ENCODE measurements at places on chromosomes 16 and 17. TPM values are rescaled to one million over a fixed set of nuclear protein-coding genes. Genes with fewer than 3 reads are reported as not detected.

GRCh38 chr17:613725-614124, 100.9 kb downstream of the VPS53 start:
- DNase-seq, result no peak

DNA sequence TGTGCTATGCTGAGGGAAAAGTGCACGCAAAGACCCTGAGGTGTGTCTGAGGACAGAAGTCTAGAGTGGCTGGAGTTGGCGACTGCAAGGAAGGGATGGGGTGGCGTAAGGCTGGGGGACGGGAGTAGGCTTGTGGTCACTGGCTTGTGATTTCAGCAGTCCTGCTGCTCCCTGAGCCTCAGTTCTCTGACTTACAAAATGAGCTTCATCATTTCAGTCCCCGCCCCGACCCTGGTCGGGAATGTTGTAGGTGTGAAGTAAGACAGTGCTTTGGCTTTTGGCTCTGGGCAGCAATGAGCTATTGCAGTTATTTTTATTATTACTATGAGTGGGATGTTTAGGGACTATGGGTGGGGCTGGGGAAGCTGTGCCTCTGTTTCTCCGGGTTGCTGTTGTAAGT, 8.6 kb downstream of the ADGRG1 start:
- DNase-seq, result no peak

DNA sequence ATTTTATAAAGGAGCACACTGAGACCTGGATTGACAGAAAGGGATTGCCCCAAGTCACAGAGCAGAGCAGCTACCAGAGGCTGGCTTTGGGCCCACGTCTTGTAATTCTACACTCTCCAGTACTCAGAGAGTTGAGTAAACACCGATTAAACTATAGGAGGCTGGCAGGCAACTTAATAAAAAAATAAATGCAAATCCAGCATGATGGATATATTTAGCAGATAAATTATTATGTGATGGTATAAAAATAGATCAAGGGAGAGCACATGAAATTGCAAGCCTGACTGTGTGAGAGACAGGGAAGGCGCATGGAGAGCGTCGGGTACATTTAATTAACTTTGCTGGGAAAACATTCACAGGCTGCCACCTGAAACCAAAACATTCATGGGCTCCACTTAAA, 87.7 kb upstream of the CCL2 start:
- no peak for DNase-seq

DNA sequence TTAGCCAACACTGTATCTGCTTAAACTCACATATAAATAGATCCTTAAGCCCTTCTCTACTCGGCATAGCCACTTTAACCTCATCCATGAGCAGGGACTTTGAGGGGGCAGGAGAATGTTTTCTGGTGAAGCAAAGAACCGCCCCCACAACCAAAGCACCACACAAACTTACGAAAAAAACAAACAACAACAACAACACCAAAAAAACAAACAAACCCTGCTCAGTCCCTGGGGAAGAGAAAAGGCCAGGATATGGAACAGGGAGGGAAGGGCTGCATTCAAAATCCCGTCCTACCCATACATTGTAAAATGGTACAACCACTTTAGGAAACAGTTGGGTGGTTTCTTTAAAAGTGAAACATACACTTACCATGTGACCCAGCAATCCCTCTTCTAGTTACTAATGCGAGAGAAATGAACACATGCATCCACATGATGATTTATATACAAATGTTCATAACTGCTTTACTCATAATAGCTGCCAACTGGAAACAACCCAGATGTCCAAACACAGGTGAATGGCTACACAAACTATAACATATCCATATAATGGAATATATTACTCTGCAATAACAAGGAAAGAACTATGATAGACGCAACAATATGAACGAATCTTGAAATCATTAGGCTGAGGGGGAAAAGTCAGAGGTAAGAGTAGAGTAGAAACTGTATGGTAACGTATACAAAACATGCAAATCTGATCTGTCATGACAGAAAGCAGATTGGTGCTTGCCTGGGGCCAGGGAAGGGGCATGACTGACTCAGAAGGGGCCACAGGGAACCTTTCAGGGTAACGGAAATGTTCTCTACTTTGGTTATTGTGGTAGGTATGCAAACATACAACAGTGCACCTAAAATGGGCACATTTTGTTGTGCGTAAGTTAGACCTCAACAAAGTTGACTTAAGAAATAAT, 37.7 kb upstream of the TOB1 start:
- DNase-seq, result peak; percentile 54

DNA sequence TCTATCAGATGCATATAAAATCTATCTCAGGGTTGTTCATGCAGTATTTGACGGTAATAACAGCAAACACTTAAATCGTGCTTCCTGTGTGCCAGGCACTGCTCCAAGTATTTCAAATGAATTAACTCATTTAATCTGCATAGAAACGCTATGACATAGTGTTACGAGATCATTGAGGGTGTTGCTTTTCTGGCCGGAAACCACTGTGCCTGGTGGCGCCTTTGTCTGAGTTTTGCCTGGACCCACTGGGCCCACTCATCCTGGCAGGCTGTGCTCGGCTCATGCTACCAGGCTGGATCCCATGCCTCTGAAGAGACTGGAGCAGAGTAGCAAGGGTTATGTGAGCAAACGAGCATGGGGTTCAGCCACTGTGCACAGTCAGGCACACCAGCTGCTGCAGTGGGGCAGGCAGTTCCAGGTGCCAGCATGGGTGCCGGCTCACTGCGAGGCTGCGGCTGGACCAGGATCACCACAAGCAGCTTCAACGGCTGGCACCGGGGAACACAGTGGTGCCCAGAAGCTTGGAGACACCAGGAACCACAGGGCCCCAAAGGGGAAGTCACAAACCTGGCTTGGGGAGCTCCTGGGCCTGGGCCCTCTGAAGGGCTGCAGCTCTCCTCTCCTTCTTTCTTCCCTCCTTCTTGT, 45.9 kb upstream of the CLEC19A start:
- DNase-seq, result no peak

KANSL1 gene
- total RNA-seq, result 99.8 TPM

DNA sequence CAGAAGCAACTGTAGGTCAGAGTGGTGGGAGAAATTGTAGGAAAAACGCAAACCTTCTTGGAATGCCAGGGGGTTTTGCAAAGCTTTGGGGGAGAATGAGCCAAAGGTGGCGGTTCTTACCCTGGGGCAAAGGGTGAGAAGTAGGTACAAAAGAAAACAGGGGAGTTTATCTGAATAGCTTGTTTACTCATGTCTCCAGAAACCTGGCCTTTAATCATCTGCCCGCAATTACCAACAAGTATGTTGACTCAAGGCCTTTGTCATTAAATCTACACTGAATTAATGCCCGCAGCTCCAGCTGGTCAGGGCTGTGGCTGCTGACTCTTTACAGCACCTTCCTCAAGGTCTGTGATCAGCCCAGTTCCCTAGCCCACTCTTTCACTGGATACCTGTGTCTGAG, 320.1 kb downstream of the CBLN1 start:
- DNase-seq, result peak; percentile 26

- DNase-seq, result no peak
Measured at GRCh38 chr17:2406271-2406902, 5.5 kb upstream of the MNT start.

DNA sequence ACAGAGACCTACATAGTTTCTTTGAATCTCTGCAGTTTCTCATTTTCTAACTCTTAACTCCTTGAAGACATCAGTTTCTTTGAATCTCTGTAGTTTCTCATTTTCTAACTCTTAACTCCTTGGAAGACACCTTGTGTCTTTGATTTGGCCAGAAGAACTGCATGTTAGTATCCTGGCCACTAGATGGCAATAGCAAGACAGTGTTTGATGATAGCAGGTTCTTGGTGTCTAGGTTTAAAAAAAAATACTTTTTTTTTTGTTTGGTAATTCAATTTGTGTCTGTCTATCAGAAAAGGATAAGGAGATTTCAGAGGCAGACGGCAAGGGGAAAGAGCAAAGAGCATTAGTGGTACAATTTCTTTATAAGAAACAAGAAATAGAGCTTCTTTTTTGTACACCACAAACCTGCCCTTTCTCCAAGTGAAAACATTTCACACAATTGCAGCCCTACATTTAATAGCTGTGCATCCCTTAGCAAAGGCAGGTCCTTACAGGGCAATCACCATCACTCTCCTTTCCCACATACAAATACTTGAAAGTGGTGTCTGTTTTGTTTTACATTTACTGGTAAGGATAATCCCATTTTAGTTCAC, 1324.9 kb upstream of the CDH8 start:
- DNase-seq, result peak; percentile 35

LPO gene
- not detected for total RNA-seq
